ENCODE measurements at places on chromosomes 6 and 20.

DNA sequence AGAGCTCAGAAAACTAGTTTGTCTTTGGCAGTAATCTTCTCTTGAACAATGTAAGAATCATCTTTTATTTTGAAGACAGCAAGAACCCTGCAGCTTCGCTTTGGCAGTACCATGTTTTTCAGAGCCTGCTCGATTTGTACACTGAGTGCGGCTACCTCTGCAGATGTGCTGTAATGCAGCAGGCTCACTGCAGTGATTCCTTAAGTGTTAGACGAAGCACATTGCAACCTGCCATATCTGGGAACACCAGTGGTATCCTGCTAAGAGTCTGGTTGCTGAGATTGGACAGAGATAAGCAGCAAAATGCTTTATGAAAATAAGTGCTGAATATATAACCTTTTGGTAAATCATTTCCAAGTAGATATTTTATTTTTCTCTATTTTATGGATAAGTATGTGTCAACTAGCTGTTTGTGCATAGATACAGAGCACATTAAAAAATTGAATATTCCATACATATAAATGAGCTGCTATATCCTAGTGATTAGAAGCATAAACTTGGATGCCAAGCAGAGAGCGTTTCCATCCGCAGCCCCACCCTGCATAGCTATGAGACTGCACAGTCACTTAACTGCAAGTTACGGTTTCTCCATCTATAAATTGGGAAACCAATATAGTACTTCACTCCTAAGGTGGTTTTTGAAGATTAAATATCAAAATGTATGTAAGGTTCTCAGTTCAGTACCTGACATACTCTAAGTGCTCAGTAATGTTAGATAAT lies 328.3 kb downstream of the FARS2 start:
- DNase-seq = no peak

- DNase-seq = no peak
Observed at GRCh38 chr6:105557291-105557690, 154.4 kb upstream of the PREP start.

GRCh38 chr6:119348096-119348747 lies 1.3 kb downstream of the MAN1A1 start:
- DNase-seq = peak; percentile 74

DNA sequence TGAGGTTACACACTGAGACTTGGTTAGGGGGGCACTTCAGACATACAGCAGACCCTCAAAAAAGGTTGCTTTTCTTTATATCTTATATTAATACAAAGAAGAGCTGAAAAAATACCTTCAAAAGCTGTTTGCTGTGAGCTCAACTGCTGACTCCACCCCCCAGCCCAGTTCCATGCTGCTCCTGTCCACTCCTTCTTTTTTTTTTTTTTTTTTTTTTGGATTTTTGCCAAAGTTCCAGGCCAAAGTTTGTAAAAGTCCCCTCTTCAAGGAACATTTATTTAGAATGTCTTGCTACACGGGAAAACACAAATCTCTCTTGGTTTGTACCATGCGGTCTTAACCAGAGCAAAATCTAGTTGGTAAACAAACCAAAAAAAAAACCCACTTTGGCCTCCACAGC lies 85.3 kb upstream of the AKAP12 start:
- DNase-seq = no peak

DNA sequence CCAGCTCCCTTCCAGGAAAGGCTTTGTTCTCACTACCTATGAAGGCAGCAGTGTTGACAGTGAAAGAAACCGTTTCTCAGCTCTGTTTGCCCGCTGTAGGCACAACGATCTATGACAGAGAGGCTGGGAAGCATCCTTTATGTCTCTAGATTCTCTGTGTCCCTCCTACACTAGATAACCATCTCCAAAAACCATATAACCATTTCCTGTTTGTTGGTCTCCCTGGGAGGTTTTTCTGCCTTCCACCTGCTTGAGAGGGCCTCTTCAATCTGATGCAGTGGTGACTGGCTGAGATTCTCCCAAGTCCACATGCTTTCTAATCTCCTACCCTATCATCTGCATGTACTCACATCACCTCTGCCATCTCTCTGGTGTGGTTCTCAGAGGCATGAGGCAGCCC lies 32.0 kb upstream of the TMEM217 start:
- no peak for DNase-seq

- no peak for DNase-seq
Observed at GRCh38 chr6:7467007-7467897, 74.2 kb upstream of the DSP start.

- no peak for DNase-seq
Observed at GRCh38 chr20:49886571-49887213, 28.6 kb downstream of the SPATA2 start.

- no peak for DNase-seq
Observed at GRCh38 chr20:1700990-1701389, 43.4 kb upstream of the SIRPG start.

DNA sequence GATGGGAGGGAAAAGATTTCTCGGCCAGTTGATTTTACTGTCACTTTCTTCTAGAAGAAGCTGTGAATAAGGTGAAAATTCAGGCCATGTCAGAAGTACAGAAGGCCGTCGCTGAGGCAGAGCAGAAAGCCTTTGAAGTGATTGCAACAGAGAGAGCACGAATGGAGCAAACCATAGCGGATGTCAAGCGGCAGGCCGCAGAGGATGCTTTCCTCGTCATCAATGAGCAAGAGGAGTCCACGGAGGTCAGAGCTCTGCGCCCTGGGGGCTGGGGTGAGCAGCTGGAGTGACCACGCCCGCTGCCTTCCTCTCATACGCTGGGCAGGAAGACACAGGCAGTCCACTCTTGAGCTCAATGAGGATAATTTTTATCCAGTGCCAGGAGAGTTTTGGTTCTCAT lies 21.8 kb upstream of the C20orf144 start:
- no peak for DNase-seq

DNA sequence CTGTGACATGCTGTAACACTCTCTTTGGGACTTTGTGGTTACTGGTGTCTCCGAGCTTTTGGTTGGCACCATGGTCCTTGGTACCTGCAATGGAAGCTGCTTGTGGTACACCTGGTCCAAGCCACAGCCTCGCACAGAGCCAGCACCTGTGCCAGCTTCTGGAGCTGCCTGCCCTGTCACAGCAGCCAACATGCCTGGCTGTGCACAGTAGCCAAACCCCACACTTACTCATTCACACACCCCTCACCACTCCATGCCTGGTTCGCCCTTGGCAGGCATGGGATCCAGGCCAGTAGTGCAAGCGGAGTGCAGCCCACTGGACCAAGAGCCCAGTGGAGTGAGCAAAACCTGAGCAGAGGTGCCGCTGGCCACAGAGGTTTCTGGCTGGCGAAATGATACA lies 459.9 kb downstream of the TBC1D32 start:
- DNase-seq = no peak

GRCh38 chr6:139695361-139695760 lies 320.9 kb upstream of the CITED2 start:
- no peak for DNase-seq
